ENCODE measurements at places on chromosomes 7 and 10. TPM values are rescaled to one million over a fixed set of nuclear protein-coding genes. Genes with fewer than 3 reads are reported as not detected.

TAC1 gene
- 0.24 TPM for total RNA-seq

CDC123 gene
- 58.8 TPM for total RNA-seq

LRGUK gene
- total RNA-seq: 0.36 TPM

GIMAP7 gene
- 8.7 TPM for total RNA-seq

AKR1C8 gene
- not detected for total RNA-seq

AKR1B15 gene
- 7.8 TPM for total RNA-seq

CALHM1 gene
- not detected for total RNA-seq

PIP4K2A gene
- total RNA-seq: 11.3 TPM

AKR1C3 gene
- 173 TPM for total RNA-seq

CPA2 gene
- total RNA-seq: 1.7 TPM

ELN gene
- total RNA-seq: 10.3 TPM

LRRC4 gene
- total RNA-seq: 0.24 TPM

CAMK2B gene
- 0.76 TPM for total RNA-seq

PROSER2 gene
- 11.3 TPM for total RNA-seq

SUN1 gene
- 158 TPM for total RNA-seq

TRIM24 gene
- total RNA-seq: 20.0 TPM

SEMA4G gene
- 108 TPM for total RNA-seq

CDC14C gene
- not detected for total RNA-seq

Data from left colon (tissue), 2 donors.